ENCODE measurements at places on chromosomes 4 and X. TPM values are rescaled to one million over a fixed set of nuclear protein-coding genes. Genes with fewer than 3 reads are reported as not detected.

GRCh38 chr4:185143601-185143969 is 519 bp downstream of the SLC25A4 start:
- peak; percentile 27 for DNase-seq

Gene MAPK10
- 0.17 TPM for total RNA-seq

DNA sequence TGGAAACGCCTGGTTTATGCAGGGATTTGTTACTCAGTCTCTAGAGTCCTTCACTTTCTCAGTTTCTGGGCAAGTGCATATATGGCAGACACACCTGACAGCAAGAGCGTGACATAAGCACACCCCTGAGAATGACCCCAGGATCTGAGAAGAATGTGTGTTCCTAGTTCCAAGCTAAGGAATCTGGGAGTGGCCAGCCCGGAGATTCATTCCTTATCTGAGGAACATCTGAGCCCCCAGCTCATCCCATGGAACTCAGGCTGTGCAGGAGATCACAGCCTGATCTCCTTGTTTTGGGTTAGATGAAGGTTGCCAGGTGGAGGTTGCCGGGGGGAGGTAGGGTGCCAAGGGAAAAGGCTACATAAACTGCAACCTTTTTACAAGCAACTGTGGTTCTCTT is 23.8 kb upstream of the KIAA0232 start:
- no peak for DNase-seq

DNA sequence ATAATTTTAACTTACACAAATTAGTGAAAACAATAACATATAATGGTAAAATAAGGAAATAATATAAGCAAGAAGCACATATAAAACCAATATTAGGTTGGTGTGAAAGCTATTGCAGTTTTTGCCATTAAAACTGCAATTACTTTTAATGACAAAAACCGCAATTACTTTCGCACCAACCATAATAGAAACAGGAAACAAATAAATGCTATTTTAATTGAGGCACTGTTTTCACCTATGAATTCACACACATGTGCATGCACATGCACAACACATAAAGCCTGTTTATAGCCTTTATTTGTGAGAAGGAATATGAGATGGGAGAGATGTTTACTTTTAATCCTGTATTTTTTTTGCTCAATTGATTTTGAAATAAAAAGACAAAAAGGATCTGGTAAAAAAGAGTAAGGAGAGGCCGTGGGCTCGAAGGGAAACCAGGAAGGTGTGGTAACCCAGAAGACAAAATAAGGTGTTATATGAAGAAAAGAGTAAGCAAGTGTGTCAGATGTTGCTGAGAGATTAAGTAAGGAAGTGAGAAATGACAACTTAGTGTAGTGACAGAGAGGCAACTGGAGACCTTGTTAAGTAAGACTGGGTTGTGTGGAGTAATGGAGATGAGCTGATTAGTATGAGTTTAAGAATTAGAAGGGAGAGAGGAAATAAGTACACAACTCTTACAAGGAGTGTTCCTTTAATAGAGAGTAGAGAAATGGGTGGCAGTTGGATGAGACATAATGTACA is 69.0 kb downstream of the KLHL13 start:
- DNase-seq, result no peak

- DNase-seq, result no peak
These were observed 57.8 kb upstream of the STX18 start for GRCh38 chr4:4599481-4600275.

DNA sequence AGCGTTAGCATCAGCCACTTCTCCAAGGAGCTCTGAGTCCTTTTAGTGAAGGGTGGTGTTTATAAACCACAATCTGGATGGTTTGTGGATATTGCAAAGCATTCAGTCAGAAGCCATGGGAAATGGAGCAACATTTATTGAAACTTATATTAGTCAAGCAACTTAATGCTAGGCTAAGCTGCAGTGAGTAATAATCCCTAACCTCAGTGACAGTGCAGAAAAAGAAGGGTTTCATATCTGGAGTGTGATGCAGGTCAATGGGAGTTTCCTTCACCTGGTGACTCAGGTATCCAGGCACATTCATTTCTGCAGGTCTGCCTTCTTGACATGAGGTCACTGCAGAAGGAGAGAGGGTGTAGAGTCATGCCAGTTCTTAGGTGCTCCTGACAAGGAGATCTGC is 10.4 kb upstream of the DRD5 start:
- DNase-seq, result no peak

Gene CRMP1
- total RNA-seq, result not detected

DNA sequence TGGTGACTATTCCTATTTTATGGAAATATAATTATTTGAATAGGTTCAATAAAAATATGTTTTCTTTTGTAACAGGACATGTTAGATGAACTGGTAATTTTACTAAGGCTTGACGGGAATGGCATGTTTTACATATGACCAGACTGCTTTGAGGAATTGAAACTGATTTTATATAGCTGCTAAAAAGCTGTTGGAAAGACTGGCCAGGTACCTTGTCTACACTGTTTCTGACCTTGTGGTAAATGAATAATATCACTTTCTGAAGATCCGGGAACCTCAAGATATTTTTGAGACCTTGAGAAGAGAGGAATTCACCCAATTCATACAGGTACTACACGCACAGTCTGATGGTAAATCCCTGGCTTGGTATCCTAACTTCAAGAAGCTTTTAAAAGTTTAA is 42.1 kb upstream of the USP46 start:
- DNase-seq, result no peak

- peak; percentile 76 for DNase-seq
These were observed at the start of gene TMLHE for GRCh38 chrX:155612312-155613224. Gene TMLHE (minus strand): TSS chrX:155612952. CDS start chrX:155545276, 67,676 bp downstream.

Gene MTNR1A
- total RNA-seq, result not detected

- no peak for DNase-seq
These were observed 58.1 kb downstream of the FNIP2 start for GRCh38 chr4:158826882-158827281.

GRCh38 chr4:121786221-121786620 is 14.9 kb upstream of the EXOSC9 start:
- DNase-seq, result no peak

DNA sequence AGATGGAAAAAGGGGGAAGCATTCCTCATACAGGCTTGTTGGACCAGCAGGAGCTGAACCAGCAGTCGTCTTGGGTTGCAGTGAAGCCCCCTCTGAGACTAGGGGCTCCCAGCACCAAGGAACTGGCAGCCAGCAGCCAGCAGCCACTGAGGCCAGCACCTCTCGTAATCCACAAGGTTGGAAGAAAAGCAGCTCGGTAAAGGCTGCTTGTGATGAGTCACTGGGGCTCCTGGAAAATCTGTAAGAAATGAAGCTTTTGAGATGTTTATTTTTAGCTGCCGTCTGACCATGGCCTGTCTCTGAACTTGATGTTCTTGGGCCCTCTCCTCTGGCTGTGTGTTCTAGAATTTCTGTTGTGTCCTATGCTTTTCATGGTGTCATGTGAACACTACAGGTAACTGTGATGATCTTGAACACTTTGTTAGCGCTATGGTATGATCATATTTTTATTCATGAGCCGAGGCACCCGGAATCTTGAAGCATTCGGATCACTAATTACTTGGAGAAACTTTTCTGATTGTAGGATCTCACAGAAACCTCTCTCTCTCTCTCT is 18.6 kb downstream of the CLCN4 start:
- DNase-seq, result peak; percentile 27
